ENCODE measurements at places on chromosomes 12 and 14.

- no peak for DNase-seq
Measured at GRCh38 chr12:19850346-19851065, 411.2 kb downstream of the AEBP2 start.

DNA sequence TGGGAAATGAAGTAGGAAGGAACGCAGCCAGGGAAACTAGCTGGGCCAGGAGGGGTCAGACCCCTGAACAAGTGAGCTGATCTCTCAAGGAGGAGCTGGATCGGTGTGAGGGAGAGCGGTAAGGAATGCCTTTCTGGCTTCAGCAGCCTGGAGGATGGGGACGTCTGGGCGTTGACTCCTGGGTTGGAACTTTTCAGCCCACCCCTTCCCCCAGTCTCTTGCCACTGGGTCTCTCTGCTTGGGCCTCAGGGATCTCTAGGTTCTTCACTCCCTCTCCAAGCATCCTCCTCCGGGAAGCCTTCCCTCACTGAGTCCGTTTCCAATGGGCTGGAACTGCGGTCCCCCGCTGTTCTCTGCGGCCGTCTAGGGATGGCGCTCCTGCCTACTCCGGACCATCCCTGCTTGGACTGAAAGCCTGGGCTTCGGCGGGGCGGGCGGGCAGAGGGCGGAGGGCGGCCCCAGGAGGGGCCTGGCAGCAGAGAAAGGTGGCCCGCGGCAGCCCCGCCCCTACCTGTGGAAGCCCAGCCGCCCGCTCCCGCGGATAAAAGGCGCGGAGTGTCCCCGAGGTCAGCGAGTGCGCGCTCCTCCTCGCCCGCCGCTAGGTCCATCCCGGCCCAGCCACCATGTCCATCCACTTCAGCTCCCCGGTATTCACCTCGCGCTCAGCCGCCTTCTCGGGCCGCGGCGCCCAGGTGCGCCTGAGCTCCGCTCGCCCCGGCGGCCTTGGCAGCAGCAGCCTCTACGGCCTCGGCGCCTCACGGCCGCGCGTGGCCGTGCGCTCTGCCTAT is at the start of gene KRT7:
TSS of gene KRT7 (plus strand) at position 570 of the 788 bp plus-strand sequence. CDS start at position 624, 54 bp downstream.
- no peak for DNase-seq

DNA sequence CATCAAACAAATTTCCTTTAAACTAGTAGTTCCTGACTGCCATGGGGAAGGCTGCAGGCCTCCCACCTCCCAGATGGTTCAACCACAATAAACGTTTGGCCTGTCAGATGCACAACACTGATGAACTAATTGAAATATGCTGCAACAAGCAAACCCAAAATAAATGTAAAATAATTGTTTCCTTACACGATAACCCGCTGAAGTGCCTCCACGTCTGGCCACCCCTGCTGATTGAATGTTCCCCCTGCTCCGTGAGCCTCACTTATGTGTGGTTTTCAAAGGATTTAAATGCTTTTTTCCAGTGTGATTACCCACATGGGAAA is 8.4 kb downstream of the PITPNM2 start:
- no peak for DNase-seq

- no peak for DNase-seq
Measured at GRCh38 chr12:103470664-103471063, 25.1 kb downstream of the C12orf42 start.

GRCh38 chr14:95463171-95463901 is 53.1 kb downstream of the SYNE3 start:
- DNase-seq = no peak

All from stimulated activated CD8-positive, alpha-beta memory T cell treated with anti-CD3 and anti-CD28 coated beads, Interleukin-4, amount 100 ng/mL, for 4 hours (primary cell).